ENCODE measurements at places on chromosomes 12 and 14.
A peak's percentile ranks its signal among the peaks of the same experiment; 100 is the strongest.

DNA sequence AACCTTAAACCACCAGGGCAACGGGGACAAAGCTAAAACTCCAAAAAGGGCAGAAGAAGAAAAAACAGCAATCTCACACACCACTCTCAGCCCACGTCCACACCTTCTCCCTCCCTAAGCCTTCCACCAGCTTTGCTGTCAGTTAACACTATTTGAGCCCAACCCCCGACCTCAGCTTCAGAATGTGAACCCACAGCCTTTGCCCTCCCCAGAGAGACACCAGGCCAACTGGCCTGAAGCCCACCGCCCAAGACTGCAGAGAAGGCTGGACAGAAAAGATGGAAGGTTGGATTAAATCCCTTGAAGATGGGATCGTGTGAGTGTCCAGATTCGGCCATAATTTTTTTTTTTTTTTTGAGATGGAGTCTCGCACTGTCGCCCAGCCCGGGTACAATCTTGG, 22.4 kb downstream of the IRF2BPL start:
- no peak for DNase-seq

GRCh38 chr12:10363914-10364814, 25.7 kb downstream of the KLRK1 start:
- DNase-seq: peak; percentile 61

DNA sequence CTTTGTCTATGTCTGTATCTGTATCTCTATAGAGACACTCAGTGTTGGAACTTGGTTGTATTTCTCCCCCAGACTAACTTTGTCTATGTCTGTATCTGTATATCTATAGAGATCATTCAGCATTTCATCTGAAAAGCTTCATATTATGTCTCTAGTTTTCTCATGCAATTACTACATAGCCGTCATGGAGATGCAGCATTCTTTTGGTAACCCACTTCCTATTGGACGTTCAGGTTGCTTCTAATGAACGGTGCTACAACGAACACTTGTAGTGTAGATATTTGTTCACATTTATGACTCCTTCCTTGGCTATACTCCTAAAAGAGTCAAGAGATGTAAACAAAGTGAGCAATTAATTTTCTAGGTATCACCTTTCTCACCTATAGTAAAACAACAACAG, 81.5 kb upstream of the KCNA1 start:
- no peak for DNase-seq

DNA sequence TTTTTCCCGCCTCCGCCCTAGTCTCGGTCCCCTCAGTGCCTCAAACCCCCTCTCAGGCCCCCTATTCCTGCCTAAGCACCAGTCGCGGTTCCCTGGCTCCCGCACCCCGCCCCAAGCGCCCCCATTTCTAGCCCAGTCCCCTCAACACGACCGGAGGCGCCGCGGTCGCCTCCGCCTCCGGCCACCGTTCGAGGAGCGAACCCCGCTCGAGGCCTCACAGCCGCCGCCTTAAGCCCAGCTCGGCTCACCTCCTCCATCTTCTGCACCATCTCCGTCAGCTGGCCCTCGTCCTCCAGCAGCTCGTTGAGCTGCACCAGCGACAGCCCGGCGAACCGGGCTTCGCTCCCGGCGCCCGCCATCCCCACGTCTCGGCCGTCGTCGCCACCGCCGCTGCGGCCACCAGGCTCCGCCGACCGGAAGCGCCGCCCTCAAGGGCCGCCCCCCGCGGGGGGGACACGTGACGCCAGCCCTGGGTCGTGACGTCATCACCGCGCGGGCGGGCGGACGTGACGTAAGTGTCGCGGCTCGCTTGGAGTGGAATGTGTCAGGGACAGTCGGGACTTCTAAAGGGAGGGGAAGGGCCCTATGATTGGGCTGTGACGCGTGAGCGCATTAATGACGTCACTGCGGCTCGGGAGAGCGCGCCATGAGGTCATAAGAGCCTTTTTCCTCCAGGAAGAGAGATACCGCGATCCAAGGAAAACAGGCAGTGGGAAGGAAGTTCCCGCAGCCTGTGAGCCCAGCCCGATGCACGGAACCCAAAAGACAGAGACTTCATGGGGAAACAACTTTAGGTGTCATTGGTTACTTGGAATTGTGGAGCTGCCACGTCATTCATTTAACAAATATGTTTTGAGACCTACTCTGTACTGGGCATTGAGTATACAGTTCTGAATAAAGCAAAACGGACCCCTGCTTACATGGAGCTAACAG, at the start of gene VPS37B:
Gene VPS37B, minus strand, starts transcription at position 421 of the 933 bp plus-strand sequence. Its CDS starts 62 bp downstream, at position 359.
- peak; percentile 88 for DNase-seq

DNA sequence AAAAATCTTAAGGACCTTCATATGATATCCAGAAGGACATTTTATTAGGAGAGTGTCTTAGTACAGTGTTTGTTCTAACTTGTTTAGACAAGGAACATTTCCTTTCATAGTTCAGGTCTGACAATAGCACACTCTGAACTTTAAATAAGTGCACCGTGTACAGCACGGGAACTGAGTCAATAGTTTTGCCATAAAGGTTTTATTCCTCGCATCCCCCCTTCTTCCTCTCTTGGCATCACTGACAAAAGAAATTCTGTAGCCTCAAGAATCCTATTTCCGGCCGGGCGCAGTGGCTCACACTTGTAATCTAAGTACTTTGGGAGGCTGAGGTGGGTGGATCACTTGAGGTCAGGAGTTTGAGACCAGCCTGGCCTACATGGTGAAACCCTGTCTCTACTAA, 58.3 kb downstream of the TMCC3 start:
- DNase-seq: no peak

GRCh38 chr12:68482014-68482413, 128.7 kb upstream of the RAP1B start:
- DNase-seq: no peak

DNA sequence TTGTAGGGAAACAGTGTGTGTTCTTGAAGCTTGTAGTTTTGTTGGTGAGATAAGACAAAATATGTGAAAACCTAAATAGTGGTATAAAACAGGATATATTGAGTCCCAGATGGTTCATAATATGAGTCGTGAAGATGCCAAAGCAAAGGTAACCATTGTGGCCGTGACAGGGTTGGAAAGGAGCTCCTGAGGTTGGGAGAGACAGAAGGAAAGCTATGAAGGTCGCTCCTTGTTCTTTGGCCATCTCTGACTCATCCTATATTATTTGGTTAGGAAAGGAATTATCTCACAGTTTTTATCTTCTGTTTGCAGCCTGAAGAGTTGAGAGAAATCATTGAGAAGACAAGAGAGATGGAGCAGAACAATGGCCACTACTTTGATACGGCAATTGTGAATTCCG, 27.1 kb downstream of the ATP6V1D start:
- no peak for DNase-seq

GRCh38 chr12:71007781-71008404, 87.4 kb upstream of the PTPRR start:
- no peak for DNase-seq

GRCh38 chr14:30874999-30875787, 834 bp downstream of the COCH start:
- no peak for DNase-seq

DNA sequence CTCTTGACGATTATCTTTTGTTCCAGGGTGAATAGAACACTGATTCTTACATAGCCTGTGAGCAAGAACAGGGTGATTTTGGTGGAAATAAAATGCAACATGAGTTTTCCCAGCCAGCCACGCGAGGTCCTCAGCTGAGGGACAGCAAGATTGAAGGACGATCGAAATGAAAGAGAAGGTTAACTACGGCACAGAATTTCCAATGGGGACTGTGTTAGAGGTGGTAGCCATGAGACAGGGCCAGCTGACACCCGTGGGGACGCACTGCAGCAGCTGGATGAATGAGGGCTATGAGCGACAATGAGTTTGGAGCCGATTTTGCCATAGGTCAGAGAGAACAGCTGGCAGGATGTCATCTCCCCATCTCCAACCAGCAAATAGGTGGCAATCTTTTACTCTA, 243.4 kb upstream of the PELI2 start:
- no peak for DNase-seq

GRCh38 chr12:125652681-125653080, 587.4 kb downstream of the AACS start:
- no peak for DNase-seq

DNA sequence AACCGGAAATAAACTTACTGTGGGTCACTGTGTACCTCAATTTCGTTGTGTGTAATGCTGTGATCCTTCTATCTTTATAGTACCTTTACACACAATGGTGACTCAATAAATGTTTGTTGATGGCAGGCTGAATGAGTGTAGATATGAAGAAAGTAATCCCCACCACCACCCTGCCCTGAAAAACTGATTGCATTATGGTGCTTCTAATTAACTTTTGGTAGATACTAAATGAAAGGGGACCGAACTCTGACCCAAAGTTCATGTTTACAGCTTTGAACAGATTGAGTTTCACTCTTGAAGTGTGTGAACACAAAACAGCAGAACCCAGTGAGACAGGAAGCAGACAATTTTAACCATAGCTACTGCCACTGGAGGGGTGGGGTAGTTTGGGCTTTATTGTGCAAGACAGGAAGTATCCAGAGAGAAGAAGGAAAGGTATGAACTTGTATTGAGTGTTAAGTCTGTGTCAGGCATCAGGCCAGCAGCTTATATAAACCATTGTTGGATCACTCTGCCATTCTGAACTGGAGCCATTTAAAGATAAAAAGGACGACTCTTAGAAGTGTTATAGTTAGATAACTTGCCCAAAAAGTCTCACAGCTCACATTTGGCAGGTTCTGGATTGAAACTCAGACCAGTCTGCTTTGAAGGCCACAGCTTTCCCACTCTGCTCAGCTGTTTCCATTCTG, 197.0 kb upstream of the AMIGO2 start:
- peak; percentile 72 for DNase-seq

GRCh38 chr12:64170024-64170423, 52.1 kb downstream of the KICS2 start:
- DNase-seq: no peak

- no peak for DNase-seq
These were observed 52.2 kb upstream of the TRHDE start for GRCh38 chr12:72219937-72220336.

GRCh38 chr12:6438345-6438744, 6.4 kb upstream of the CD27 start:
- DNase-seq: no peak

GRCh38 chr12:132227782-132228475, 83.7 kb downstream of the NOC4L start:
- DNase-seq: no peak

- no peak for DNase-seq
These were observed 52.9 kb upstream of the DLK1 start for GRCh38 chr14:100673807-100674154.

DNA sequence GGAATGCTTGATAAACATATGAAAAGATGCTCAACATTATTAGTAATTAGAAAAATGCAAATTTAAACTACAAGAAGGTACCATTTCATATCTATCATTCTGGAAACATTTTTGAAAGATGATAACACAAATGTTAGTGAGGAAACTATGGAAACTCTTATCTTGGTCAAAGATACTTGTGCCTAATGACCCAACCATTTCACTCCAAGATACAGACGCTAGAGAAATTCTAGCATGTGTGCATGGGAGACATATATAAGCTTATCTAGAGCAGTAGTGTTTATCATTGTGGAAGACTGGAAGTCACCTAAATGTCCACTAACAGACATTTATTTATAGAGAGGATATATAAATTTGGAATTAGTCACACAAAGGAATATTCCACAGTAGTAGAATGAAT, 143.1 kb upstream of the HMGA2 start:
- no peak for DNase-seq

GRCh38 chr12:119780786-119781434, 96.2 kb downstream of the CIT start:
- no peak for DNase-seq

- no peak for DNase-seq
These were observed 7.4 kb downstream of the COX14 start for GRCh38 chr12:50119387-50119786.

DNA sequence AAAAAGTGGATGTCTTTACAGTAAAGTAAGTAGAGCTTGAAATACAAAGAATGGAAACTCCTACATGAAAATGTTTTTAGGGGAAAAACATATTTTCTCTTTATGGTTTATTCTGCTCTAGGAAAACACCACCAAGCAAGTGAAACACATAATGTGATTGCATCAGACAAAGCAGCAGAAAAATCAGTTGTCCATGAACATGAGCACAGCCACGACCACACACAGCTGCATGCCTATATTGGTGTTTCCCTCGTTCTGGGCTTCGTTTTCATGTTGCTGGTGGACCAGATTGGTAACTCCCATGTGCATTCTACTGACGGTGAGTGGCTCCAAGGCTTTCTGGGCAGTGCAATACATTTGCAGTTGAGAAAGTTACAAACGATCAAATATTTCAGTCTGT, 42.6 kb upstream of the PLEKHD1 start:
- DNase-seq: no peak

DNA sequence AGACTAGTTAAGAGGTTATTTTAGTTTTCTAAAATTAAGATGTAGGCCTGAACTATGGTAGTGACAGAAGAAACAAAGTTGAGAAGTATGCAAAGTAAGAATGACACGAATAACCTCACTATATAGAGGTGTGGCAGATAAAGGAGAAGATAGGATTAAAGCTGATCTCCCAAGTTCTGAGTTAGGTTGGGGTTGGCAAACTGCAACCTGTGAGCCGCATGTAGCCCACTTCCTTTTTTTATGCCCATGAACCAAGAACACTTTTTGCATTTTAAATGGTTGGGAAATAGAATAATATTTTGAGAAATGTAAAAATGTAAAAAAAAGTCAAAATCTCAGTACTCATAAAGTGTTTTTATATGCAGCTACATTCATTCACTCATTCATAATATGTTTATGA, 34.3 kb downstream of the KTN1 start:
- DNase-seq: no peak

DNA sequence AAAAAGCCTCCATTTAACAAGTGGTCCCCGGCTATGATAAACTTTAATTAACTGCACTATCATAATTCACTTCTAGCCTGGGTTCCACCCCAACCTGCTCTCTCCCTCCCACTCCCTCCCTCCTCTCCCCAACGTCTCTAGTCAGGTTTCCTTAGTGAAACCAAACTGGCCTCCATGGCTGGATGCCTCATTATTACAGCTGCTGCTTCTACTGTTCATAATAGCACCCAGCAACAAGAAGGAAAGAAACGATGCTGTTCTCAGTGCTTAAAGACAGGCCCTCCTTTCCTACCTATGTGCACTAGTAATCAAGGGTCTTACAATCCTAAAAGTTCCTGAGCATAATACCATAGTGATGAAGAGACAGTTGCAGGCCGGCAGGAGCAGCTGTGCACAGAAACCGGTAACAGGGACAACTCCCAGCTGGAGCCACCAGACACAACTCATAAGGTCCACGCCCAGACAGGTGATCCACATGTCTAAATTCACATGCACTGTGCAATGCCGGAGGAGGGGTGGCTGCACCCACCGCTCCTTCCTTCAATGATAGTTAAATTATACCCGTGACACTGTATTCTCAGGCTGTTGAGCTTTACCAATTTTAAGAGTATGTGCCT, 6.2 kb downstream of the IRF2BPL start:
- no peak for DNase-seq

DNA sequence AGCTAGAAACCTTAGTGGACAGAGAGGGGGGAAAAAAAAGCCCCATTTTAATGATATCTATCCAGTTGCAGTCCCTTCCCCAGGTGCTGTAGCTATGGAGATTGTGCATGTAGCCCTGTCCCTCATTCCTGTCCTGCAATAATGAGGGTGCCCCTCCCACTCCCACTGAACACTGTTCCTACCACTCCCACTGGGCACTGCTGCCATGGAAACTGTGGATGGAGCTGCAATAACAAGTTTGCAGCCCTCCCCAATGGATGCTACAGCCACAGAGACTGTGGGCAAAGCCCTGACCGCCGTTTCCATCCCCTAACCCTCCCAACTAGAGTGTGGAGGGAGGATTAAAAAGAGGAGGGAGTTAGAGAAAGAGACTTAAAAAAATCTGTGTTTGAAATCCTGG, 238.3 kb downstream of the FUT8 start:
- DNase-seq: no peak
